ENCODE measurements at places on chromosomes 7 and 10.

GRCh38 chr7:10677211-10677610, 296.5 kb upstream of the PHF14 start:
- DNase-seq = no peak

DNA sequence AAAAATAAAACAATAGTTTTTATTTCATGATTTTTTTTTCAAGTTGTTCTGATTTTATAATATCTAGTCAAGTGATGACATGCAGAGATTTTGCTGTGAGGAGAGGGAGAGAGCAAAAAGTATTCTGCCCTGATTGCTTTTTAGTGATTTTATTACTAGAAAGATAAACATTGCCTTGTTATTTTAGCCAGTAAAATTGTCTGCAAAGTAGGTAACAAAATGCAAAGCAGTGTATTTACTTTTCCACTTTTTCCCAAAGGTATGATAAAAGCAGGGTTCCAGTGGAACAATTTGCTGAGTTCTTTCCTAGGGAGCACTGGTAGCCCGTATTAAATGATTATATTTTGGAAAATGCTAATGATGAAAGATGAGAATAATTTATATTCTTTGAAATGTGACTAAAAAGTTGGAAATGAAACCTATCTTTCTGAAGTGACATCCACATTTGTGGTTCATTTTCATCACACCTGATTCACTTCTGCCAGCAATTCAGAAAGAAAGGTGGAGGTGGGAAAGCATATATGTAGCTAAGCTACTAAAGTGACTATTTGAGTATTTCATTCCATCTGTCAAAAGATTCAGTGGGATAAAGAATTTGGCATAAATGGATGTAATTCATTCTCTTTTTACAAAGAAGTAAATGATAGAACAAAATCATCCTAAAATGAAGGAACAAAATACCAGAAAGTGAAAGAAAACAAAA, 300.3 kb downstream of the ADK start:
- no peak for DNase-seq

GRCh38 chr7:44094883-44095592, 9.1 kb upstream of the AEBP1 start:
- no peak for DNase-seq

DNA sequence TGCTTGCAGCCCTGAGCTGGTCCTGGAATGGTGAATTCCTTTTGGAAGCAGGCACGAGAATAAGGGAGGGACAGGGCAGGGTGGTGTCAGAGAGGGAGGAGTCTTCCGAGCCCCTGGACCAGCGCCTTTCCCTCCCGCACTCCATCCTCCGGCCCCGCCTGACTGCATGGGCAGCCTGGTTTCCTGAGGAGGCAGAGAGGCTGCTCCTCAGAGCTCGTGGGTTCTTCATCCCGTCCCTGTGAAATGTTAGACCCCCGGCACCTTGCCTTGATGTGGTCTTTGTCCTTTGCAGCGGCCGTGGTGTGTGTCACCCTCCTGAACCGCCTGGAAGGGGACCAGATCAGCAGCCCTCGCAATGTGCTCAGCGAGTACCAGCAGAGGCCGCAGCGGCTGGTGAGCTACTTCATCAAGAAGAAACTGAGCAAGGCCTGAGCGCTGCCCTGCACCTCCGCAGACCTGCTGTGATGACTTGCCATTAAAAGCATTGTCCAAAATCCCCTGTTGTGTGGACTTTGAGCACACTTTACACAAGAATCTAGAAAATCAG, 18.9 kb downstream of the UPP1 start:
- no peak for DNase-seq

DNA sequence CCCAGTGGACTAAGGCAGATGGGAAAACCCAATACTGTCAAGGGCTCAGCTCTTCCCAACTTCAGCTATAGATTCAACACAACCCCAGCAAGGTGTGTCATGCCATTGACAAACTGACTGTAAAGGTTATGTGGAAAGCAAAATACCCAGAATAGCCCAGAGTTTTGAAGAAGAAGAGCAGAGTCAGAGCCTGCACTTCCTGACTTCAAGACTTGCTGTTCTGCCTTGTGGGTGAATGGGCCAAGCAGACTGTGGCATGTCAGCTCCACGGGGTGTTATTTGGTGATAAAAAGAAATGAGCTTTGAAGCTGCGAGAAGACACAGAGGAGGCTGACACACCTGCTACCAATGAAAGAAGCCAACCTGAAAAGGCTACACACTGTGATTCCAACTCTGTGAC, 89.7 kb downstream of the NKX6-2 start:
- DNase-seq = no peak

- DNase-seq = no peak
Measured at GRCh38 chr10:132111871-132112341, 46.2 kb downstream of the JAKMIP3 start.

GRCh38 chr10:125094806-125095205, 65.6 kb downstream of the CTBP2 start:
- DNase-seq = no peak

GRCh38 chr10:110514848-110515247, 17.1 kb downstream of the DUSP5 start:
- no peak for DNase-seq

DNA sequence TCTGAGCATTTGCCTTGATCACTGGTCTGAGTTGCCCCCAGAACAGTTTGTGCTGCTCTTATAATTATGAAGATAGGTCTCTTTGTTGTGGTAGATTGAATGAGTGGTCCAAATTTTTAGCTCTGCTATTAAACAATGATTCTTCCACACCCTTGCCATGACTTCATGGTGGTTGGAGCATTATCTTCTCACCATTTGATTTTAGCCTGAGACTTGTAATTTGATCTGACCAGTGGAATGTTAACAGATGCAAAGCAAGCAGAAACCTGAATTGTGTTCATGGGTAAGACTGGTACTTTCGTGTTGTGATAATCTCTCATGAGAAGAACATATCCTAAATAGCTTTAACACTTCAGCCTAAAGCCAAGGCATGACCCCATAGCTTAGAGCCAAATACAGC, 139.1 kb downstream of the TFPI2 start:
- DNase-seq = no peak

DNA sequence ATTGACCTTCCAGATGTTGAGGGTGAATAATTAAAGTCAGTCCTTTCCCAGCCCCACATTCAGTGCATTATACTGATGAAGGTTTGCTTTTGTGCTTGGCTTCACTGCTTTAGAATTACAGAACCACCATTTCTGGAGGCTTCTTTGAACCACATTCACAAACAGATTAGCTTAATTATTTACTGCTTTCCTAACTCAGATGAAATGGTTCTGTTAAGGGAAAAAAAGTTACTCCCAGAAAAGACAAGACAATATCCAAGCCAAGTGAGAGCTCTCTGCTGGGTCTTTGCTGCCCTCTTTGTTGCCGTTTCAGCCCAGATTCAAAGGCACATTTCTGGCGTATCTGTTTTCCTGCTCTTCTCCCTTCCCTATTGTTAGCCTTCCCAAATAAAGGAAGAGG, 188.9 kb downstream of the AHR start:
- no peak for DNase-seq

DNA sequence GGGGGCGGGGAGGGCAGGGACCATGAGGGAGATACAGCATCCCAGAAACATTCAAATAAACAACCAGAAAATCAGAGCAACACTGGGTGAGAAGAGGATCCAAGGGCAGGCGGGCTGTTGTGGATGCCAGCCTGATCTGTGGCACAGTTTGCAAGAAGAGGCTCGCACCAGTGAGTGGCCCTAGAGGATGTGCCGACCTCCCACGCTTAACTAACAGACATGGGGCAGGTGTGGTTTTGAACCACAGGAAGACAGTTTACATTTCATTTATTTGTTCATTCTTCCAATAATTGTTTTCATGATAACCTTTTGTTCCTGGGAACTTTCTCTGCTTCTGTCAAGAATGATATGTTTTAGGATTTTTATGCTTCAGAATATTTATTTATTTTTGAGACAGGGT, 115.6 kb downstream of the ZNF248 start:
- DNase-seq = no peak
